ENCODE measurements at places on chromosomes 11 and 22.
A peak's percentile ranks its signal among the peaks of the same experiment; 100 is the strongest.

DNA sequence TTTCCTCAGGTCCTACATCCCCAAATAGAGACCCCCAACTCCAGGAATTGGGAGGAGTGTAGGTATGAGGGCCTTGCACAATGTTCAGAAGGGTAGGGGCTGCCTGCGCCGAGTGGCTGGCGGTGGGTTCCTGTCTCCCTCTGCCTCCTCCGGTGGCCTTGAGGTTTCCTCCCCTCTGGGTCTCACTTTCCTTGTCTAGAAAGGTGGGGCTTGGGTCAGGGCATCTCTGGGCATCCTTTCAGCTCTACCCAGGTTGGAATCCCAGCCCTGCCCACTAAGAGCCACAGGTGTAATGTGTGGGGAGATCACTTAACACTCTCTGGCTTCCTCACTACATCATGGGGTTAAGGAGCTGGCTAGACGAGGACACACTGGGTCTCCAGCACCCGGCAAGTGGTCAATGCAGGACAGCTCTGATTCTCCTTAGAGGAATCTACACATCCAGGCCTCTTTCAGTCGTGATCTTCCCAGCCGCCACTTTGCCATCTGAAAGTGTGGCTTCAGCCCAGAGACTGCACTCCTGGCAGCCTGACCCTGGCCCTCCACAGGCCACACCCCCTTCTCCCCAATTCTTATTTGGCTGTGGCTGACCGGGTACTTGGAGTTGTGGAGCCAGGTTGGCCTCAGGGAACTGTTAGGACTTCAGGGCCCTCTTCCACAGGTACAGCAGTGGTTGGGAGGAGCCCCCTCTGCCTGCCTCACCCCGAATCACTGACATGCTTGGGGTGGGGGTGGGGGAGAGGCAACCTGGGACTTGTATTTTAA lies 22.1 kb downstream of the PRDM11 start:
- no peak for DNase-seq

DNA sequence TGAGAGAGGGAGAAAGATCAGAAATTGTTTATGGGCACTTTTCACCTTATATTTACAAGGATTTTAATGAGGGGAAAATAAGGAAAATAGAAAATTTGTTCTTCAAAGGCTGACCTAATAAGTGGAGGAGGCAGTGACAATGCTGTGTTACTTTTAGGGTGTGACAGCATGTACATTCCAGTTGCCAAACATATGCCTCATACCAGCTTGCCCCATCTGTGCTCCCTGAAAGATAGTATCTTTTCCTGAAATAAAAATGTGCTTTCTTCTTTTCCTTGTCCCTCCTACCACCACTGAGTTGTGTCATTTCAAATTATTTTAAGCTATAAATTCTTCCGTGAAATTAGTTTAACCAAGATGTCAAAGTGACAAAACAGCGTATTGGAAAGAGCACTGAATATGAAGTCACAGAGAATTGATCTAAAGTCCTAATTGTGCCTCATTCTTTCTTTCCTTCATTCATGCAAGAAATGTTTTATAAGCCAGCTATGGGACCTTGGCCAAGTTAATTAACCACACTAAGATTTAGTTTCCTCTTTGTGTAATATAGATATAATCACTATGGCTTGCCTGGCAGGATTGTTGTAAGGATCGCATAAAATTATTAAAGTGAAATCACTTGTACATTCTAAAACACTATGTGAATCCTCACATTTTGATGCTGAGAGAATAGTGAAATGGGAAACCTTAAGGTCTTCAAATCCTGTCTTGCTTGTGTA lies 1307.5 kb upstream of the TENM4 start:
- no peak for DNase-seq

DNA sequence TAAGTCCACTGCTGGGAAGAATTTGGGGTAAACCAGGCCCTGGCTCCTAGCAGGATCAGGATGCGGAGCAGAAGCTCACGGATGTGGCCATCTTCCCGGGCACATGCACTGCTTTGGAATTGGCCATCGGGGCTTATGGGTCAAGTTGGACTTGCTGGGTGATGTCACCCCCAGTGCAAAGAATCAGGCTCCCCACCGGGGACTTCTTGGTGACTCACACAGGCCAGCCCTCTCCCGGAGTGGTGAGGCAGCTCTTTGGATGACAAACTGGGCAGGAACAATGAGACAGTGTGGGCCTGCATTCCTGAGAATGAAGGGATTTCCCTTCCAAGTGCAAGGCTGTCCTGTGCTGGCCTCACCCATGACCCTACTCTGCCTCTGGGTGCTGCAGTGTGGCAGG lies 128.8 kb upstream of the ANO1 start:
- peak; percentile 24 for DNase-seq

GRCh38 chr11:1748636-1749394 lies 1.6 kb downstream of the IFITM10 start:
- DNase-seq, result no peak

DNA sequence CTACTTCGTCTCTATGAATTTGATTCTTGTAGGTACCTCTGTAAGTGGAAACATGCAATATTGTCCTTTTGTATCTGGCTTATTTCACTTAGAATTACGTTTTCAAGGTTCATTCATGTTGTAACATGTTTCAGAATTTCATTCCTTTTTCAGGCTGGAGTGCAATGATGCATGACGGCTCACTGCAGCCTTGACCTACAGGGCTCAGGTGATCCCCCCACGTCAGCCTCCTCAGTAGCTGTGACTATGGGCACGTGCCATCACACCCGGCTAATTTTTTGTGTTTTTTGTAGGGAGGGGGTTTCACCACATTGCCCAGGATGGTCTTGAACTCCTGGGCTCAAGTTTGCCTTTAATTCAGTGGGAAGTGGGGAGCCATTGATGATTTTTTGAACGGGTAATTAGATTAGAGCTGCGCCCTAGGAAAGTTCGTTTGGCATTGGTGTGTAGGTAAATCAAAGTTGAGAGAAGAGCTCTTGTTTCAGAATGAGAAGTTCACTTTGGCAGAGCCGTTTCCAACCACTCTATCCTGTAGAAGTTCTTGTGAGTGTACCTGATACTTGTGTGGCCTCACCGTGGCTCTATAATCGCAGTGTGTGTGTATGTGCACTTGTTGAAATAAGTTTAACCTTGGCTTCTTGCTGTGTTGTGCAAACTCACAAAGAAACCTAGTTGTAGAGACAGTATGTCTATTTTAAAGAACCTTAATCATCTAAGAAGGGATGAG lies 115.9 kb downstream of the NAV2 start:
- DNase-seq, result no peak

DNA sequence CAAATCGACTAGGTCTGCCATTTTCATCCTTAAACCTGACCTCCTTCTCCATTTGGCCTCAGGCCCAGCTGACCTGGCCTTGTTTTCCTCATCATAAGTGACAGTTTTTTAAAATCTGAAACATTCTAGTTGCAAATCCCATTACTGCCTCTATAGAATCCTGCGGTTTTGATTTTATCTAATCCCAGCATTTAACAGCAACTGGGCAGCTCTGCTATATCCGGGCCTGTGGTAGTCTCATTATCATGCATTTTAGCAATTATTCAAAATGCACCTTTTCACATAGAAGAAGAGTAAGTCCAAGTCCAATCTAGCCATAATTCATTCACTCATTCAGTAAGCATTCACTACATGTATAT lies 28.6 kb upstream of the BIRC3 start:
- no peak for DNase-seq

- DNase-seq, result no peak
These were observed 1.9 kb downstream of the HPS4 start for GRCh38 chr22:26481694-26482093.

GRCh38 chr11:117387992-117388755 lies 60.5 kb downstream of the CEP164 start:
- DNase-seq, result peak; percentile 73

- DNase-seq, result no peak
These were observed 7.3 kb downstream of the DNAL4 start for GRCh38 chr22:38786631-38787030.

DNA sequence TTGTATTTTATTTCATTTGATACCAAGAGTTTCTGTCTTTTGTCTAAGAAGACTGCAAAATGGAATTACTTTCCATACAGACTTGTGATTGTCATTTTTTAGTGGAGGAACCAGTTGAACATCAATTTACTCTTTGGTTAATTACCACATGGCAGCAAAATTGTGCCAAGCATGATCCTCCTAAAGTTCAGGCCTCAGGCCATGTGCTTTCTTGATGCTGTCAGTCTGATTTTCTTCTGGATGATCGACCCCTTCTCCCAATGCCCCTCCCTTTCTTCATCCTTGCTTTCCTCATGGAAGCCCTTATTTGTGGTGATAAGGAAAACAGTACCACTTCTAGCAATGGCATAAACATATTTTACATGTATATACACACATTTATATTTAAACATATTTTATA lies 76.2 kb downstream of the SVIP start:
- DNase-seq, result no peak

- DNase-seq, result no peak
These were observed 814.3 kb downstream of the METTL15 start for GRCh38 chr11:28922386-28922981.

- no peak for DNase-seq
These were observed 272.1 kb downstream of the FAM76B start for GRCh38 chr11:95517453-95517852.

GRCh38 chr11:130638033-130638432 lies 189.6 kb downstream of the ADAMTS15 start:
- DNase-seq, result no peak

DNA sequence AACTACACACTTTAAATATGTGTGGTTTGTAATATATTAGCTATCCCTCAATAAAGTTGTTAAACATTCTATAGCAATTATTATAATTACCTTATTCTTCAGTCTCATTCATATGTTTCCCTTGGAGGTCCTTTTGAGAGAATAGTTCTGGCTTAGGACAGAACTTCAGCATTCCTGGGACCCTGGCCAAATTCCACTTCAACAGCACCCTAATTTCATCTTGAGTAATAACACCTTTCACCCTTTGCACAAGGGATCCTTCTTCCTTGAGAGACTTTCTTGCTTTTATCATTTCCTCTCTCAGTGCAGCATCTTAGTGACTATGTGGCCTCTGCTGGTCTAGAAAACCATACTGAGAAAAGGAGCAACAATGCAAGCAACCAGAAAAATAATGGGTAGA lies 255.9 kb downstream of the C11orf87 start:
- DNase-seq, result no peak

- DNase-seq, result no peak
These were observed 34.9 kb upstream of the PICALM start for GRCh38 chr11:86103808-86104207.

GRCh38 chr11:125902277-125902926 lies 604 bp downstream of the PUS3 start:
- no peak for DNase-seq

- DNase-seq, result no peak
These were observed 14.1 kb downstream of the H19 start for GRCh38 chr11:1983601-1983961.

DNA sequence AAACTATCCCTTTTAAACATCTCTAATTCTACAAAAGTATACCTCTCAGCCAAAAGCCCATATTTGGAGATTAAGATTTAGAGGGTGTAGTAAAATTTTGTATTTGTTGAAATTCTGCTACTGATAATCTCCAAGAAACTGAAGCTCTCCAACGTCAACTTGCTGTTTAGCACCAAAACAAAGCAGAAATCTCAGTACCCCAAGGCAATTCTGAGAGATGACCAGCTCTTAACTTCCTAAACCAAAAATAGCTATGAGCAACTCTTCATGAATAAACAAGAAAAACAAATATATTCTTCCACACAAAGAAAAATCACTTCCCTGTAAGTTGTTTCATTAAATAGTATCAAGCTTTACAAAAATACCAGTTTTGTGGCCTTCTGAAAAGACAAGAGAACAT lies 13.3 kb downstream of the RRAS2 start:
- DNase-seq, result no peak

- no peak for DNase-seq
These were observed 15.8 kb downstream of the BLID start for GRCh38 chr11:122100037-122100755.

DNA sequence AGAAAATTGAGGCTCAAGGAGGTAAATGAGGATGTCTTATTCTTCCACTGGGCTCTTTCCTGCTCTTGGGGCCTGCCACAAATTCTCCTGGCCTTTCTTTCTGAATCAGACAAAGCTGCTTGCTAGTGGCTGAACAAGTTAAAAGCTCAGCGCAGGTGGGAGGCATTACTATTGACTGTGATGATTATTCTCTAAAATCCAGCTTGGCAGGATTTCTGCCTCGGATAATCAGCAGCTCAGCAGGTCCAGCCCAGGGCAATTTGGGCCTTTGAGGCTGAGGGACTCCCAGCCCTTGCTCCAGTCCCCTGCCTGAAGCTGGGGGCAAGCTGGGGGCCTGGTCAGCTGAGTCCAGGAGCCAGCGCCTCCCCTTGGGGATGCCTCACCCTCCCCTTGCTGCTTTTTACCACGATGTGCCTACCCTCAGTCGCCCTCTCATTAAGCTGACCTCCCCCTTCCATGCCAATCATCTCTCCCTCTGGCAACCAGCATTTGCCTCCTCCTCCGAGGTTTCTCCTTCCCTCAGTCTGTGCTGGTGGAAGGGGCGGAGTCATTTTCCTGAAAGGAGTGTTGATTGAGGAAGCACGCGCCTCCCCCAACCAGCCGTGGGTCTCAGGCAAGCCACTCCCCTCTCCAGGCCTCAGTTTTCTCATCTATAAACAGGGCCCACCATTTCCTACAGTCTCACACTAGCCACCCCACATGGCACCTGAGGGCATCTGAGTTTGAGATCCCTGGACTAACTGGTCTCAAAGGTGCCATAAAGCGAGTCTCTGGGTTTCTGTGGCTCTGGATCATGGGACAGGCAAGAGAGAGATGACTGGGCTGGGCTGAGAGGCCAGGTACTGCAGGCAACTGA lies 60.6 kb upstream of the PRDM11 start:
- DNase-seq, result no peak

GRCh38 chr11:62687508-62688396 lies 1.6 kb downstream of the LRRN4CL start:
- DNase-seq, result no peak

Measured in AG04449 (cell line).